ENCODE measurements at places on chromosomes 13 and 19.

GRCh38 chr19:48633148-48634035 is 3.8 kb downstream of the DBP start:
- DNase-seq: no peak

DNA sequence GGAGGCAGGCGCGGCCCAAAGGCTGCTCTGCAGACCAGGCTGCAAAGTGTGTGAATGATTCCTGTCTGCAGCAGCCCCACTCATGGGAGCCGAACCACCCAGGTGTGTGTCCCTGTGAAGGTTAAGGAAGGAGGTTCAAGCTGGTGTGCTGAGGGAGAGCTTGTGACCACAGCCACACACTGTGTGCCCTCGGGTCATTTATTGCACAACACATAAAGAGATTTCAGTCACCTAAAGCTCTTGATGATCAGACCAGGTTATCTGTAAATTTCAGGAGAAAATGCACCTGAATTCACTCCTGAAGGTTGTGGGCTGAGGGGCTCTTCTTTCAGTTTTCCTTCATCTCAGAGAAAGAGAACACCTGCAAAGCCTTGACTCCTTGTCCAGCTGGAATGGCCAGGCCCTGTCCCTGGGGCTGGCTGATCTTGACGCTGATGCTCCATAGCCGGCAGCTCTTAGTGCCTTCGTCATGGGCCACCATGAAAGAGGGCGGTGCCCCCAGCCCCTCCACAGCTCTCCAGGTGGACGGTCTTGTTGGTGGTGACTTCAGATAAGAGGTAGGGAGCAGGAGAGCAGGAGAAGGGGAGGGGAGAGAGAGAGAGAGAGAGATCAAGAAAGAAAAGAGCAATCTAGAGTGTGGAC is 110.8 kb upstream of the C1QTNF9B start:
- DNase-seq: no peak

GRCh38 chr13:55577847-55578210 is 1562.9 kb upstream of the PRR20A start:
- no peak for DNase-seq

DNA sequence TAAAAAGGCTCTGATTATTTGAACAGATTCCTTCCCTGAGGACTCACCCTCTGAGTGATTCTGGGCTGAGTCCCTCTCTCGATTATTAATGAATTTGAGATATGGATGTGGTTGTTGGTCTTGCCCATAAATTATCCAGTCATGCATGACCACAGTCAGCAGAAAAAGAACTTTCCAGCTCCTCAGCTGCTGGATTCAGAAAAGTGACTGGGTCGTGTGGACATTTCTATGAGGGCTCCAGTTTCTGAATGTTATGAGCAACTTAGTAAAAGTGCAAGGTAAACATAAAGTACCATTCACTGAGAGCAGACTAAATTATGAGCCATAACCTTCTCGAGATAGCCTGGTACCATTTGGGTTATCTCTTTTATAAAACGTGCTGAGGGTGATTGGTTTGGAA is 100.1 kb upstream of the CLDN10 start:
- DNase-seq: no peak

- no peak for DNase-seq
Measured at GRCh38 chr19:406135-406781, 2.7 kb downstream of the C2CD4C start.

GRCh38 chr13:41352935-41353840 is 42.1 kb downstream of the NAA16 start:
- peak; percentile 51 for DNase-seq

DNA sequence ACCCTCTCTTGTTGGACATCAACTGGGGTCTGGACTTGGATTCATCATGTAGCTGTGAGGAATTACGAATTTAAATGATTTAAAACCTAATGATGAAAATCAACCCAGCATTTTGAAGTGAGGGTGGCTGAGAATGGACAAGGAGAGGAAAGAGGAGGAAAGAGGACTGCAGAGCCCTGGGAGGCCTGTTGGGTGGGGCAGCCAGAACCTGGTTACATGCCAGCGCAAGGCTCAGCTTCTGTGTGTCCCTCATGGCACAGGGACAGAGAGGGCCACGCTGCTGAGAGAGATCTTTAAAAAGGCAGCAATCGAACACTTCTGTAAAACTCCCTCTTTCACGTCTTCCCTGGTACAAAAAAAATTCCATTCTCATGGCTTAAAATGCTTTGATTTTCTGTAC is 292.7 kb downstream of the MYO16 start:
- no peak for DNase-seq

GRCh38 chr19:41863209-41863931 is 3.3 kb downstream of the RPS19 start:
- no peak for DNase-seq

DNA sequence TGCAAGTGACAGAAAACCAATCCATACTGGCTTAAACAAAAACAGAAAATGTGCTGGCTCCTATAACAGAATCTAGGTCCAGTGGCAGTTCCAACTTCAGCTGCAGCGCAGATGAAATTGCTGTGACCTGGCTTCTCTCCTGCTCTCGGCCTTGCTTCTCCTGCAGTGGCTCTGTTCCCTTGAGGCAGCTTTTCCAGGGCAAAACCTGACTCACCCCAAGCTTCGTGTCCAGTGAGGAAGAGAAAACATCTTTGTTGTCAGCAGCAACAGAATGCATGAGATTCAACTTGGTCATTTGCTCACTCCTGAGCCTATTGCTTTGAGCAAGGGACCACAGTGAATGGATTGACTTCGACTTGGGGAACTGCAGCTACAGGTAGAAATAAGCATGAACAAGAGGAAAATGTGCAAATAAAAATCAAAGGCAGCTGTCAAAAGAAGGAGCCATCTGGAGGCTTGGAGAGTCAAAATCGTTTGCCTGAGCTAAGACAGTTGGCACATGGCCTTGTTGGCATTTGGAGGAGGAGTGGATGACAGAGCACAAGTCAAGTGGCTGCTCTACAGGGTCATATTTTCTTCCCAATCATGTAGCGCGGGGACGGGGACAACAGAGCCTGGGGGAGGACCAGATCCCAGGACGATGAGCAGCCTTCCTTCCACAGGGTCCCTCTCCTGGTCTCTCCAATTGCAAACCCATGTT is 523.4 kb downstream of the FGF9 start:
- DNase-seq: no peak

DNA sequence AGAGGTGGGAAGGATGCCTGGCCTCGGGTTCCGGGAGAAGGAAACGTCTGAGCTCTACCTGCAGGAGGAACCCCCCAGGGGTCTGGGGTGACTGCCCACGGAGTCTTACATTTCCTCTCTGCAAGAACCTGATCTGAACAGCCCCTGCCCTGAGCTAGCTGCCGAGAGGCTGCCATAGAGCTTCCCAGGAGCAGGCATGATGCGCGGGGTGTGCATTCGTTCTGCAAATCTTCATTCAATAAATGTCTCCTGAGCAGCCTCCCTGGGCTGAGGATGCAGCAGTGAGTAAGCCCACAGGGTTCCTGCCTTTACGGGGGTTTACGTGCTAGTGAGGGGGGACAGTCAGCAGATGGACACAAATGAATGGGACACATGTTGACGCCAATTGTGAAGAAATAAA is 1.5 kb upstream of the SHISA7 start:
- no peak for DNase-seq

DNA sequence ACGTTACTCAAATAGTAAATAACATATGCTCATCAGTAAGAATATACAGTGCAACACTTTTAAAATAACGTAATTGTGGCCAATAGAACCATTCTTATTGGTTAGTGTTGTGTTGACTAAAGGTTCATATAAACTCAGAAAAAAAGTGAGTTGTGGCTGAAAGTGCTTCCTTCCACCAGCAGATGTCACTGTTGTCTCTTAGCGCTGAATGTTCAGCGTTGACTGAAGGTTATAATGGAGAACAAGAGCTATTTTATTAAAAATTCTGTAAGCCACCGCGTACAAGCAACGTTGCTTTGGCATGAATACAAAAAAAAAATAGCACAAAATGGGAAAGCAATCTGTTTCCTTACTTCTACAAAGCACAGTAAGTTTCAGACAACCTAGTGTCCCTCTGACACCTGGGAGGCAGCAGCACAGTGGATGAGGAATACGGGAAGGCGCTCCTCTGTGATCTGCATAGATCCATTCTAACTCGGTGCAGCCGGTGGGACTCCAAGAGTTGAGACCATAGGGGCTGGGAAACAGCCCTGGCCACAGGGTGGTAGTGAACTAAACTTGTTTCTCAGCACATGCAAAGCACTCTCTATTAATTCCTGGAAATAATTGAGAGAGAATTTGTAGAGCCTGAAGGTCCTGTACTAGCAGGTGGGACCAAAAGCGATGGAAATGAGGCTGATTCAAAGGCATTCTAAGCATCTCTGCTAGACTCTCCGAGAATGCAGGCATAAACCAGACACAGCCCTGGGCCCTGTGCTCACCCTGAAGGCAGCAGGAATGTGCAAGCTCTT is 23.9 kb upstream of the OXGR1 start:
- DNase-seq: peak; percentile 35

DNA sequence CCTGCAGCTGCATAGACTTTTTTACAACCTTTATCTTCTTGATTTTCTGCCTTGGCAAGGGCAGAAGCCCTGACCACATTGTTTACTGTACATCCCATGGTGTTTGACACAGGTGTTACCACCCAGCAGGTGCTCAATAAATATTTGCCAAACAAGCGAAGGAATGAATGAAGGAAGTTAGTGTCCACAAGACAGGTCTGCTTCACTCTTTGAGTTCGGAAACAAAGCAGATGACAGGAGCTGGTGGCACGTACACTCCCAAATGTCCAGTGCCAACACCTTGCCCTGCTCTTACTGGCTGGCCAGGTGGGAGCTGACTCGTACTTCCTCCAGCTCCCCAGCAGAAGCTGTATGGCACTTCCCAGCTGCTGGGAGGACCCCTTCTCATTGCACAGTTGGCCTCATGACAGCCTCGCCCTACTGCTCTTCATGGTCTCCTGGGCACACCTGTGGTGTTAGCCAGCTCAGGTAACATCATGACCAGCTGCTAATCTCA is 22.0 kb upstream of the MUC16 start:
- no peak for DNase-seq

- no peak for DNase-seq
Measured at GRCh38 chr13:34257966-34258365, 440.0 kb downstream of the RFC3 start.

GRCh38 chr13:43448605-43449336 is 338.0 kb downstream of the ENOX1 start:
- no peak for DNase-seq

GRCh38 chr19:58007285-58007684 is 4.7 kb upstream of the ZNF606 start:
- no peak for DNase-seq

DNA sequence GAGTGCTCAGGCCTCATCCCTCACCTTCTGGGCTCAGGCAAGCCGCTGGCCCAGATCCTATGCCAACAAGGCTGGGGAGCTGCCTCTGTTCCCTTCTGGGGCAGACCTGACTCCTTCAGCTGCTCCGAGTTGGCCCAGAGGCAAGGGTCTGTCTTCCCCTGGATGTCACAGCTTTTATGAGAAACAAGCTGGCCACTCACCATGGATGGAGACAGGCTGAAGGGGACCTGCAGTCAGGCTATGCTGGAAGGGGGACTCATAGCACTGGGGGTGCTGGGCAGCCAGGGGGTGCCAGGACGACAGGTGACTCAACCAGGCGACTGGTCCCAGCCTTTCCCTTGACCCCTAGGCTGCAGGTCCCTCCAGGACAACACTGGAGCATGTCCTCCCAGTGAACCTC is 52.4 kb upstream of the C1QTNF9B start:
- DNase-seq: no peak

DNA sequence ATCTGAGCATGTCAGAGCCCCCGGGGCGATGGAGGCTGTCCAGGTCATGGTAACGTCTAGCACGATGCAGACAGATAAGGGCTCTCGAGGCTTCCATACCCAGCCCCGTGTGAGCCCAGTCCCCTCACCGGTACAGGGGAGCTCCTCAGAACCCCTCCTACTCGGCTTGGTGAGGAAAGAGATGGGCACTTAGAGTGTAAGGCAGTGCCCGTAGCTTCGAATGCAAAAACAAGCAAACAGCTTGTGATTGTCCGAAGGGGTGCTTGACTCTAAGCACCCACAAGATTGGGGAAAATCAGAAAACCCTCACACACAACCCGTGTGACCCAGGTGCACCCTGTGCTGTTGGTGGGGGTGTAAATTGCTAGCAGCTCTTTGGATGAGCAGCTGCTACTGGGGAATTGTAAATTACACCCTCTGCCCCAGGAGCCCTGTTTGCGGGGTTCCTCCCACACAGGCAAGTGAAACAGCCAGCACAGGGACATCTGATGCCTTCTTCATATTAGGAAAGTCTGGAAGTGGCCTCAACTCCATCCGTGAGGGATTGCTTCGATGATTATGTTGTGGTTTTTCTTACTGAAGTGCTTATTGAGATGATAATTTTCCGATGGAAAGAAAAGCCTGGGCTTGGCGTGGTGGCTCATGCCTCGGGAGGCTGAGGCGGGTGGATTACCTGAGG is 918 bp upstream of the PSPN start:
- DNase-seq: no peak

GRCh38 chr13:42048342-42048683 is at the start of gene DGKH:
DGKH (plus strand) TSS chr13:42048648; CDS start chr13:42048774, 126 bp downstream.
- no peak for DNase-seq

DNA sequence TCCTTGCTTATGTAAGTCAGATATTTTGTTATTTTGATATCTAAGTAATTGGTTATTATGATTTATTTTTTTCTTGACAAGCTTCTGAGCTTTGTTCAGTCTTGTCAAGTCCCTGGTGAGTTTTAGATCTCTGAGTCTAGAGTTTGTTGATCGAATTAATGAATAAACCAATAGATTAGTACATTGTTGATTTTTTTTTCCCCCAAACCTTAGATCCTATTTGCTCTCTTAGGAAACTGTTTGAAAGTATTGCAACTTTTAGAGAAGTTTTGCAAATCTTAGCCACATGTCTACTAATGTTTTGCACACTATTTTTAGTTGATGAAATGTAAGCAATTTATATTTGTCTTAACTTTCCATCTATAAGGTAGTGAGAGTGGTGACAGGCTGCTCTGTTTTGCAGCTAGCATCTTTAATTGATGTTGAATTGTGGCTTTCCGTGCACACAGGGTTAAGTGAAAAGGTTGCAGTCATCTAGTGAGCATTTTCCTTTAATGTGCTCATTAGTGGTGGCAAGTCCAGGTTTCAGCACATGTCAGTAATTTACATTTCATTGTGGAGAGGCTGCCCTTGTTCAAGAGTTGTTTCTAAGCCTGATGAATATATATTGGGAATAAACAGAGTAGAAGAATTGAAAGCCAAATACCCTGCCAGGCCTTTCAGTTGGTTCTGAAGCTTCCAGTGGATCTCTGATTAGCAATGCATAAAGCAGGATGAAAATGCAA is 86.3 kb downstream of the PCCA start:
- DNase-seq: no peak

DNA sequence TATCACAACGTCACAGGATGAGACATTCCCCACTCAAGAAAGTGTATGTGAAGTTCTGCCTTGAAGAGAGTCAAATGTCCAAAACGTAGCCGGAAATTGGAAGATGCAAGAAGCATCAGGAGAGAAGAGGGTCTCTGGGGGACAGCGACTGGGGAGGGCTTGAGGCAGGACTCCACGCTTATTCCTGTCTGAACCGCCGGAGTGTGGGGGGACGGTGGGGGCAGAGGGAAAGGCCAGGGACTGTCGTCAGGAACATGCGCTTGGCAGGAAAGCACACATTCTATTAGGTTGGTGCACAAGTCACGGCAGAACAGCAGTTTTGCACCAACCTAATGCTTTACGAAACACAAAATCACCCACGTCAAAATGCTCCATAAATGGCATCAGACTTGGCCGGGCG is 95.3 kb upstream of the TM9SF2 start:
- DNase-seq: no peak
